ENCODE measurements at places on chromosomes 2 and 18.

DNA sequence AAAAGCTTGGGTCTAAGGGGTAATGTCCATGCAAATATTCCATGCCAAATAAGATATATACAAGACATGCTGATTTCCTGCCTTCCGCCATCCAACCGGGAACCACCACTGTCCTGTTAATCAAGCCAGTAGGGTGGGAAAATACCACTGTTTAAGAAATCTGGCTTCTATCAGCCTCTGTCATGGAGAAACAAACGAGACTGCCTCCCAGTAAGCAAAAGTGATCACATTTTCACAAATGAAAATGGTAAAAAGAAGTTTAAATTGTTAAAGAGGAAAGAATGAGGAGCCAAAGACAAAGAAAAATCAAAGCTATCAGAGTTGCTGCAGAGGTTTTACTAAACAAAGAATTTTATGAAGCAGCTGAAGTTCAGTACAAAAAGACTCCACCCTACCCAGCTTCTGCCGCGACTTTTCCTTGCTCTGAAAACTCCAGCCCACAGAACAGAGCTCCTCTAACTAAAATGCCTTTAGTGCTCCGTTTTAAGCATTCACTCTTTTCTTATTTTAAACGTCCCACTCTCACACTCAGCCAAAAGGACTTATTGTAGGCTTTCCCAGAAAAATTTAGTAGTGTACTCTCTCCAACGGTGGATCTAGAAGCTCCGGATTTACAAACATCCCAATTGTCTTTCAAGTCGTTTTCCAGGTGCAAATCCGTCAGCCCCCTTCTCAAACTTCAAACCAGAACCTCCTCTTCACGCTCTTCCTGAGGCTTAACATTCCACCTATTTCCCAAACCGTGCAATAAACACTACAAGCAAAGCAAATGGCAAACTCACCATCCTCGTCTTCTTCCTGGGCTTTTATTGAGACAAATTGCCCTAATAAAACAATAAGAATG lies 613 bp downstream of the COL5A2 start:
- peak; percentile 78 for DNase-seq

DNA sequence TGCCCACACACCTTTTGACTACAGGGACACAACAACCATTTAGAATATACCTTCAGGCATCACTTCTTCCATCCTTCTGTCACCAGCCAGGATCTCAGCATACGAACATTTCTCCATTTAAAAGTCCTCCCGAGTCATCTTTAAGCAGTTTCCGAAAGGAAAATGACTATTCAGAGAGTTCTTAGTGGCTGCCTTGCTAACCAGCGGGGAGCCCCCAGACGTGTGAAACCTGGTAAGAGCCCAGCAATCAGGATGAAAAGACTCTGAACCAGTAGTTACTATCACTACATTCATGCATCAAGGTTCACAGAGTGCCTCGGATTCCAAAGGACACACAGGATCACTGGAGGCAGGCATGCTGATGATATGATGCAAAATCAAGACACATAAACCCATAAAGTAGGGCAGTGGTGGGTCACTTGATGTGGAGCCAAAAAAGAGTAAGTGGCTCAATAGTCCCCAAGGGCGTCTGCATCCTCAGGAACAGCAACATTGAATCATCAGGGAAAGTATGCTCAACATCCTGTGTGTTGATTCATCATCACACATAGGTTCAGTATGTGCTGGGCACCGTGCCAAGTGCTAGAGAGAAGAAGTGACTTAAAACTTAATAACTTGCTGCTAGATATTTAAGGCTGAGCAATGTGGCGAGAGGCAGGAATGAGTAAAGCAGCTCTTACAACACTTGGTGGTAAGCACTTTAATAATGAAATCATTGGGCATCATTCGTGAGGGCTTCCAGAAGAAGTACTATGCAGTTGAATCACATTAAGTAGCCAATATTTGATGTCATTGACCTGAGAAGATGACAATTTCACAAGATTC lies 4.4 kb downstream of the CCL20 start:
- DNase-seq = peak; percentile 94

- DNase-seq = no peak
Observed at GRCh38 chr2:140498360-140498759, 1632.5 kb downstream of the LRP1B start.

DNA sequence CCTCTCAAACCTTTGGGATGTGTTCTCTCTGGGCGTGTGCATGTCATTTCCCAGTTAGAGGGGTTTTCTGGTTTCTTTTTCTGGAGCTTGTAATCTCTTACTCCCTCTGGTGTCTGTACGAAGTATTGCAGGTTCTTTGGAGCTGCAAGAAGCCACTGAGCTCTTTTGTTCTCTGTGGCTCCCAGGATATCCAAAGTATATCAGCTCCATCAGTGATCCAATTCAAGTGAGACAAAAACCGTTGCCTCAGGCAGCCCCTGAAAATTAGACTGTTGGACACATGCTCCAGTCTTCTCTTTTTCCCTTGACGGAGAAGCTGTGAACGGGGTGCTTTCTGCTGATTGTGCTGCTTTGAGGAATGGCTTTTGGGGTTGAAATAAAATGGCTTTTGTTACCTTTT lies 59.0 kb upstream of the LDLRAD4 start:
- DNase-seq = no peak

DNA sequence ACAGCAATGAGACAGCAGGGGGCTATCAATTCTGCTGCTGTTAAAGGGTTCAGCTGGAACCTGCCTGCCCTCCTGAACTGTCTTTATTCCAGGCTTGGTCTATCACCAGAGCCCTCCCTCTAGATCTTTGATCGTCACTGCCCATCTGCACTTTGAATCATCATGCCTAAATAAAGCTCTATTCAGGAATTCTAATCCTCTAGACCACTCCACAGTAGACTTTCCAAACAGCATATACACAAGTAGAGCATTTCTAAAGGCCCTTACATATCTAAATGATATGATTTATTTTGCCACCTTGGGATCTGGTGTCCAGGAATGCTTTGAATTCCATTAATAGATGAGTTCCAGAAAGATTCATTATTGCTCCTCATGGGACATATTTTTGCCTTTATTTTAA lies 542.1 kb upstream of the SYT4 start:
- DNase-seq = no peak

- no peak for DNase-seq
Observed at GRCh38 chr2:135685361-135685760, 56.3 kb upstream of the UBXN4 start.

DNA sequence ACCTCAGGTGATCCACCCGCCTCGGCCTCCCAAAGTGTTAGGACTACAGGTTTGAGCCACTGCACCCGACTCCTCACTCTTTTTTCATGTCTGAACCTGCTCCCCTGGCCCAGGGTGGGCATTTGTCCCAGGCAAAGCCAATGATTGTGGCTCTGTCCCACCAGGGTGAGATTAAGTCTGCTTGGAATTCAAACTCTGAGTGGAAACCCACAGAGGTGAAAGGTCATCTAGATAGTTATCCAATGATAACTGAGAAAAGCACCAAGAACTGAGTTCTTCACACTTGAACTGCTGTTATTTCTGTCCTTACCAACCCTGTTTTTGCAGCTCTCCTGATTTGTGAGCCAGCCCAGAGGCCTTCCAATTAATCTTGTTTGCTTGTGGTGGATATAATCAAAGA lies 62.4 kb upstream of the ACVR1 start:
- DNase-seq = no peak

DNA sequence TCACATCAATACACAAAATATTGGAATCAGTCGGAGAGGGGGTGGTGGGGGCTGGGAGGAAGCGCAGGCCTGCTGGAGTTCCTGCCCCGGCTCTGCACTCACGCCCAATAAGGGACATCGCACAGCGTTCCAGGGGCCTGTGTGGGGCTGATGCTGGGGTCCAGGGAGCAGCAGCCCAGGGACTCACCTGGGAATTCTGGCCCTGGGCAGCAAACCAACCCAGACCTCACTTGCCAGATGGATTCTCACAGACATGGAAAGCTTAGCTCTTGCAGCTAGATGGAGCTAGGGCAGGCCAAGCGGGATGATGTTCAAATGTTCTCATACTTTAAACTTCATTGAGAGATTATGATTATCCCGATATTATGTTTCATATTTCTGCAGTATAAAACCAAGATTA lies 266.6 kb upstream of the TANK start:
- no peak for DNase-seq

DNA sequence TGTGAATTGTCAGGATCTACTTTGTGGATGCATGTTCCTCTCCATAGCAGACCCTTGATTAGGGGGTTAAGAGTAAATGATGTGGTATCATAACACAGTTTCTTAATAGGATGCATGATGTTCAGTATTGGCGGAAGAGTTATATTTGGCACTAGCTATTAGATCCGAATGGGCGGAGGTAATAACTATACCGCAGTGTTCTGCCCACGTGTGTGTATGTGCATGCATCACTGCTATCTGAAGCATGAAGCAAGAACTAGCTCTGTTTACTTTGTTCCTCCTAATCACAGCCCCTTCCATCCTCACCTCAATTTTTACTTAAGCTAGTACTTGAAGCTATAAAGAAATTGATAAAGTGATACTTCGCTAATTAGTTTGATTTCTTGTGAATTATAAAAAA lies 159.6 kb upstream of the NOSTRIN start:
- no peak for DNase-seq

- DNase-seq = no peak
Observed at GRCh38 chr18:495017-495416, 5.5 kb downstream of the COLEC12 start.

DNA sequence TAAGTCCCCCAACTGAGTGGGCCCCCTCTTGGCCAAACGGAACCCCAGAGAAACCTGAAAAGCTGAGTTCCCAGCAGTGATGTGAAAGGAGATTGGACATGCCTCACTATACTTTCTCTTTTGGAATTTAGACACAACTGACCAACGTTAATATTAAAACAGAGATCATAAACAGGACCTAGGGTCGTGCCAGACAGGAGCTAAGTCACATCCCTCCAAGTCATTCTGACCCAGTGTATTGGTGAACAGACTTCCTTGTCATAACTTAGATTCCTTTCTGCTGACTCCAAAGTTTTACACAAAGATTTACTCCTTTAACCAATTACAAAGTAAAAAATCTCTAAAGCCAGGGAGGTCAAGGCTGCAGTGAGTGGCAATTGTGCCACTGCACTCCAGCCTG lies 46.9 kb downstream of the UXS1 start:
- DNase-seq = peak; percentile 59

Data from SJSA1 (cell line).